Dorsolateral prefrontal cortex (tissue), 122 donors: ENCODE measurements at places on chromosomes 2 and 18.

- peak; percentile 41 for DNase-seq
These were observed 309.9 kb downstream of the NDUFA10 start for GRCh38 chr2:239715202-239715601.

GRCh38 chr18:74515620-74516231 is 18.6 kb upstream of the CNDP1 start:
- DNase-seq, result no peak

DNA sequence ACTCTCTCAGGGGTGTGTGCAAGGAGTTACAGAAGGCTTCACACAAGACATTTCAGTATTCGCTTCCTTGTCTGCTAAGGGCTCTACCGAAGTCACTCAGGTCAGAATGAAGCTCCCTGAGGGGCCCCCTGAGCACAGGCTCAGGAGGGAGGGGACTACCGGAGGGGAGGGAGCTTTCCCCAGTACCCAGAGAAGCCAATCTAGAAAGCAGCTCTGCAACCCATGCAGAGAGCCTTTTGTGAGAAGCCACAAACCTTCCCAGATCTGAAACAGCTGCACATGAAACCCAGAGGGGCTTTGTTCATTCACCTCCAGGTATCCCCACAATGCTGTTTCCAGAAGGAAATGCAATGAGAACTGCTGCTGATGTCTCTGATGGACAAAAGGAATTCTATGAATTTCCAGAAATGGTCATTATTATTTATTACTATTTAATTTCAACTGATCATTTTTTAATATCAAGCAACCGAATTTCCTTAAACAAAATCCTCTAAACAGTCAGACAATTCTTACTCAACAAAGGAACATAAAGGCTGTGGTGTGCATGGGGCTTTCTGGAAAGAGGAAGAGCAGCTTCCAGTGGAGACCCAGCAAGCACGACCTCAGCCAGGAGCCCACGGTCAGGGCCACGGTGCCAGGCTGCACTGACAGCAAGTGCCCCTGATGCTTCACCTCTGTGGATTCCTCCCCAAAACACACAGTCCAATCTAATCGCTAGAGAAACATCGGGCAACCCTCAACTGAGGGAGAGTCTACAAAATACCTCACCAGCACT is 42.0 kb downstream of the NDUFA10 start:
- DNase-seq, result no peak

GRCh38 chr2:168490015-168490874 is 34.2 kb downstream of the CERS6 start:
- no peak for DNase-seq

DNA sequence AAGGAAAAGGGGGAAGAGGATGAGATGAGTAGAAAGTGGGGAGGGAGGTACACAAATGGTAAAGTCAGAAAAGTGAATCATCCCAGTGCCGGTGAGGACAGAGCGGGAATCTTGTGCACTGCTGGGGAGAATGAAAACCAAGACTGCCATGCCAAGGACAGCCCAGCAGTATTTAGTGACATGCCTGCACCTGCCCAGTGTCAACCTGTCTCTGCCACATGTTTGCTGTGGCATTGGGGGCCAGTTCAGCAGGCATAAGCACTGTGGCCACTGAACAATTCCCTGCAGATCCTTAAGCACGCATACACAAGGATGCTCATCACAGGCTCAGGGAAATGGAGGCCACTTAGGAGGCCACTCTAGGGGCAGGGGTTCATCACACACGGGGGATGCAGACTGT is 5.2 kb upstream of the KCNK3 start:
- DNase-seq, result no peak

DNA sequence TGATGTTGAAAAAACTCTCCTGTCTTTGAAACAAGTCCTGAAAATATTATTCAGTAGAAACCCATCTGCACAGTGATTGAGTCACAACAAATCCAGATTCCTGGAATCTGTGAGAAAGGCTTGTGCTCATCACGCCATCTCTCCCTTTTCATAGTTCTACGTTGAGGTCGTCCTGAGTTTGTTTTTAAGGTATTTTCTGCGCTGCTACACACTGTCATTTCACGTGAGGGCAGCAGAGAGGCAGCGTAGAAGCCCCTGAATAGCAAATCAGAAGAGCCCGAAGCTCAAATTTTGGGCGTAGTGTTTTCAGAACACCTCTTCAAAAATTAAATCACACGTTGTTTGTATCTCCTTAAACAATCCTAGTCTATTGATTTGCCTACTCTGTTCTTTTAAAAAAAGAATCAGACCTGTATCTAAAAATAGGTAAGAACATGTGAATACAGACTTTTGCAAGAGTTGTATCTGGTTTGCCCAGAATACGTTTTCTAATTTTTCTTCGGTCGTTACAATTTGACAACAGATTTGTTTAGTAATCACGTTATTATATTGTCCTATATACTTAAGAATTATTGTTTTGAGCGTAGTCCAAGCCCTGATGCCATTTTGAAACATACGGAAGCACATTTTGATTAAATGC is 61.6 kb upstream of the SLC38A11 start:
- no peak for DNase-seq

GRCh38 chr2:234204480-234204879 is 154.0 kb downstream of the SPP2 start:
- DNase-seq, result no peak

GRCh38 chr2:152161598-152161997 is 14.0 kb downstream of the STAM2 start:
- DNase-seq, result no peak

GRCh38 chr2:207304761-207305160 is 139.0 kb upstream of the KLF7 start:
- DNase-seq, result no peak

DNA sequence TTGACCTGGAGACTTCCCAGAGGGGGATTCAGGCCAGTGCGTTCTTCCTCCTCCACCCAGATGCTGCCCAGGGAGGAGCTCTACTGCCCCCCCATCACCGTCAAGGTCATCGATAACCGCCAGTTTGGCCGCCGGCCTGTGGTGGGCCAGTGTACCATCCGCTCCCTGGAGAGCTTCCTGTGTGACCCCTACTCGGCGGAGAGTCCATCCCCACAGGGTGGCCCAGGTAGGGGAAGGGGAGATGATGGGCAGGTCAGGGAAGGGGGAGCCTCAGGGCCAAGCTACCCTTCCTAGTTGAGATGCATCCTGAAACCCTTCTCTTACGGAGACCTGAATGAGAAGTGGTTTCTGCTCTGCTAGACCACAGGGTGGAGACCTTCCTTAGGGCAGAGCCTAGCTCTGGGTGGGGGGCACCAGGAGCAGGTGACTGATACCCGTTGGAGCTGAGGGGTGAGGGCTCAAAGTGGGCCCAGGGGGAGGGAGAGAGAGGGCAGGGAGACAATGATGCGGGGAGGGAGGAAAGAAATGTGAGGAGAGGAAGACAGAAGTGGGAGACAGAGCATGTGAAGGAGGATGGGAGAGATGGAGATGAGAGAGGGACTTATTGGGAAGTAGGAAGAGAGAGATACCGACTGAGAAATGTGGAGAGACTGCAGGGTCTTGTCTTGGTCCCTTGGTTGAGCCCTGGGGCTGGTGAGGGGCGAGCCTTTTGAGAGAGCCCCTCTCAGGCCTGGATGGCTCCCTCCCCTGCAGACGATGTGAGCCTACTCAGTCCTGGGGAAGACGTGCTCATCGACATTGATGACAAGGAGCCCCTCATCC is 159.4 kb downstream of the DYSF start:
- DNase-seq, result no peak

DNA sequence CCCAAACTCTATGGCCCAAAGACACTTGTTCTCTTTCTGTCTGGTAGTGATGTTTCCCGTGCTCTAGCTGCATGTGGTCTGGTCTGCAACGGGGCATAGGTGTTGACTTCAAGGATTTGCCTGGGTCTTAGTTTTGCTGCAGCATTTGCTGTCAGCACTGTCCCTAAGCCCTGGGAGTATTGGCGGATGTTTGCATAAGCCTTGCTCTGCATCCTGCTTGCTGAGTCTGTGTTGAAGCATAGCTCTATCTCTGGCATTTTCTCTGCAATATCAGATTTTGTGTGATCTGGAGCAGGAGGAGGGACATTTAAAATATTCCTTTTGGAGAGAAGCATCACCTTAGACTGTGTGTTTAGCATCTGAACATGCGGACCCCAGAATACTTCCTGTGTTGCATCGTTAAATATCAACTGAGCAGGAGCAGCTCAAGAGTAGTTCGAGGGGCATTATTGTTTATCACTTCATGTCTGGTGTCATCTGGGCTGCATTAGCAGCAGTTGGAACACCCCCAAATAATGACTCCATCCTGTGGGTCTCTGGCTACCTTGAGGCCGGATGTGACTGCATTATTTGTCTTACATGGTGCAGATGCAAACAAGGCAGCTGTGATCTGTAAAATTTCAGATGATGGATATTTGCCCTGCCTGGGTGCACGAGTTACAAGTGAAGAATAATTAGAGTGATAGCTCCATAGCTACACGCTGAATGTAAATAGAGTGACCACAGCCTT is 231.7 kb downstream of the TRIB2 start:
- no peak for DNase-seq

DNA sequence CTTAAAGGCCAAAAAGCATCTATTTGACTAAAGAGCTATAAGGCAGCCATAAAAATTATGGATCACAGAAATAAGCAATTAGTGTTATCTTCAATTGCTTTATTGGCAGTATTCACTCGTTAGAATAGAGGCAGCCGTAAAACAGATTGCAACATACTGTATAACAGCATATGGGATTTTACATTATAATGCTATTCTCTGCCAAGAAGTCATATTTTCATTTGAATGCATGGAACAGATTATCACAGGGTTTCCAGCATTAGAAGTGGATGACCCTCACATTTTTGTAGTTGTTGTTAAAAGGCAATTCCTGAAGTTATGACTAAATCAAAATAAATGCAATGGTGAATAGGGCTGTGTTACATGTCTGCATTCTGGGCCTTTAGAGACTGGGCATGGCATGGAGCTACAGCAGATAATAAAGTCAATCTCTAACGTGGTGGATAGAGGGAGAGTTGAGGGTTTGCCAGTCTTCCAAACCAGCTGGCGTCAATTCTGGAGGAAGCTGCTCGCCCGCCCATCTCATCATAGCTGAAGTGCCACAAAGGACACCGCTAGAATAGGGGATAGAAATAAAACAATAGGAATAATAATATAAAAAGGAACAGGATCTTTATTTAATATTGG is 155.4 kb upstream of the VRK2 start:
- no peak for DNase-seq

GRCh38 chr2:55114082-55114481 is 63.8 kb upstream of the RTN4 start:
- no peak for DNase-seq

GRCh38 chr2:222504719-222505118 is 80.4 kb downstream of the SGPP2 start:
- DNase-seq, result no peak

DNA sequence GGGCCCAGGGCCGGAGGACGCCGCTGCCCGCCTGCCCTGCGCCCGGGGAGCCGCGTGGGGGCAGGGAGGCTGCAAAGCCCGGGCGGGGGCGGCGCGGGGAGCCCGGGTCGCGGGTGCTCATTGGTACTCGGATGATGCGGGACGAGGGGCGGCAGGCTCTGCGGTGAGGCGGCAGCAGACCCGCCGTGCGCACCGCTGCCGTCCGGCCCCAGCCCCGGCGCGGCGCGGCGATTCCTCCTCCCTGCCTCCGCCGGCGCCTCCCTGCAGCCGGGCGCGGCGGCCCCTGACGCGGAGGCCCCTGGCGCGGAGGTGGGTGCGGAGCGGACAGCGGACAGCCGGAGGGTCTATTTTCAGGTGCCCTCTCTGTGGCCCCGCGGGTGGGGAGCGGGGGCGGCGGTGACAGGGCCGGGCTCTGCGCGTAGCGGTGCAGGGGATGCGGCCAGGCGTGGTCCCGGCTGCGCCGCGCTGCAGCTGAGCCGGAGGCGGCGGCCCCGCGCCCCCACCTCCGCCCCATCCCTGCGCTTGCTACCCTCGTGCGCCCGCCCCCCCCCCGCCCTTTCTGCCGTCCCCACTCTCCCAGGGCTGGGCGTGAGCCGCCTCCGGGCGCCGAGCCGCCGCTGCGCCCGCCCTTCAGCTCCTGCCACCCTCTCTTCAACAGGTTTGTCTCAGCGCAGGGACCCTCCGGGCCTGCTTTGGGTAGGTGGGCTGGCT is 640 bp downstream of the SPTBN1 start:
- peak; percentile 36 for DNase-seq

- DNase-seq, result no peak
These were observed 83.8 kb upstream of the TMEM17 start for GRCh38 chr2:62589691-62590356.

- DNase-seq, result no peak
These were observed 494.9 kb upstream of the LRATD1 start for GRCh38 chr2:14137643-14138042.

GRCh38 chr18:55509631-55510324 is 78.2 kb downstream of the TCF4 start:
- DNase-seq, result no peak

DNA sequence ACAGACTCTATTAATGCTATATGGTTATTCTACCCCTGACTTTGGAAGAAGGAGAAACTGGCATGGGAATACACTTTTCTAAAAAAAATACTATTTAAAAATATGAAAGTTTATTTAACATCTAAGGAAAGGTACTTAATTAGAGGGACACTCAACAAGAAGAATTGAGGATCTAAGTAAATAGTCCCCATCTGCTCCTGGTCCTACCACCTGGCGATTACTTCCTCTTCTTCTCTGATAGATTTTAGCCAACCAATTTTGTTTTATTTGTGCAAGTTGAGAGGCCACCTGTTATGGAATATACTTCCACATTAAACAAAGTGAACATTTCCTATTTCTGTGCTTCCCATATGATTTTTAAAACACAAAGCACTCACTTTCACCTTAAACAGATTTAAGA is 111.7 kb downstream of the BCL2 start:
- no peak for DNase-seq

DNA sequence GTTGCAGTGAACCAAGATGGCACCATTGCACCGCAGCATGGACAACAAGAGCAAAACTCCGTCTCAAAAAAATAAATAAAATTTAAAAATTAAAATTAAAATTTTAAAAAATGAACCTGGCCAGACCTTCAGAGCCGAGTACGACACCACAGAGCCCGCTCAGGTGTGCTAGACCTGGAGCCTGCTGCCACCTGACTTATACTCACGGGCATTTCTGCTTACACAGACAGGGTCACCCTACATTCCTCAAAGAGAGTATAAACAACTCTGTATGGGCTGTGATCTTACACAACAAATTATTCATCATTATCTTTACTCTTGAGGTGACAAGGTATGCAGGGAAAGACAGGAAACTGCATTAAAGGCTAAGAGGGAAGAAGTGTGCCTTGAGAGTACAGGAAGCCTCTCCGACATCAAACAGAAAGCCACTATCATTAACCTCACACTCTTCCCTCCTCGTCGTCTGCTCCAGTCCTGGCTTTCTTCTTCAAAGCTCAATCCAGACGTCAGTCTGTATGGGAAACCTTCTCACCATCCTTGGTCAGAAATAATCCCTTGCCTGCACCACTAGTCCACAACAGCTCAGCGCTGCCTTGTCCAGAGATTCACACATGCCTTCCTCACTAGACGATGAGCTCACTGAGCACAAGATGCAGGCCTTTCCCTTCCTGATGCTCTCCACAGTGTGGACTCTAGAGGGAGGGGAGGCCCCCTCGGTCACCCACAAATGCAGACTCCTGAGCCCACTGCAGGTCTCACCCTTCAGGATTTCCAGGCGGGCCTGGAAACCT is 56.2 kb downstream of the UXS1 start:
- no peak for DNase-seq

- no peak for DNase-seq
These were observed 90.8 kb downstream of the NFATC1 start for GRCh38 chr18:79486356-79487182.

- no peak for DNase-seq
These were observed 96.0 kb downstream of the HNMT start for GRCh38 chr2:138060301-138060635.
